ENCODE measurements at places on chromosomes 6 and 20. TPM values are rescaled to one million over a fixed set of nuclear protein-coding genes. Genes with fewer than 3 reads are reported as not detected.

Gene FAM209B
- total RNA-seq = not detected

Gene OOEP
- total RNA-seq = not detected

Gene SLC13A3
- total RNA-seq = 0.04 TPM

Gene GPLD1
- total RNA-seq = not detected

Gene AVP
- total RNA-seq = not detected

Gene F13A1
- total RNA-seq = not detected

Gene TMEM170B
- 5.6 TPM for total RNA-seq

Gene MYL9
- total RNA-seq = 2.0 TPM

Gene OVOL2
- not detected for total RNA-seq

Gene CPNE1
- total RNA-seq = 160 TPM

Gene MCHR2
- total RNA-seq = not detected

Gene ADGRB3
- total RNA-seq = not detected

Gene CTCFL
- total RNA-seq = not detected

Gene SPATA2
- 1.3 TPM for total RNA-seq

Gene PLCG1
- total RNA-seq = 94.7 TPM

Gene PTCHD4
- total RNA-seq = 3.3 TPM

Gene SLC22A2
- not detected for total RNA-seq

Gene SALL4
- total RNA-seq = under 0.01 TPM

Gene BNIP5
- total RNA-seq = not detected

Gene OR5V1
- not detected for total RNA-seq

Gene CPNE5
- 6.9 TPM for total RNA-seq

Gene ZBTB24
- total RNA-seq = 6.8 TPM

Gene FOXO3
- total RNA-seq = 15.5 TPM

Gene SIRPB2
- 1.2 TPM for total RNA-seq

Gene AURKA
- 32.9 TPM for total RNA-seq

Gene CNR1
- not detected for total RNA-seq

Gene SAMD3
- not detected for total RNA-seq

Gene TBX18
- total RNA-seq = 25.9 TPM

Gene C6orf163
- 0.56 TPM for total RNA-seq

Gene ASIP
- total RNA-seq = not detected

Gene MYBL2
- 41.9 TPM for total RNA-seq

Gene LY6G6D
- not detected for total RNA-seq

Gene RNF217
- total RNA-seq = 20.5 TPM
